Activated CD4-positive, CD25-positive, alpha-beta regulatory T cell treated with anti-CD3 and anti-CD28 coated beads, Interleukin-2, amount 50 U/mL, for 16 hours (primary cell): ENCODE measurements at places on chromosomes 7 and 10.

- DNase-seq, result no peak
These were observed 83.5 kb downstream of the FAS start for GRCh38 chr10:89074120-89074519.

DNA sequence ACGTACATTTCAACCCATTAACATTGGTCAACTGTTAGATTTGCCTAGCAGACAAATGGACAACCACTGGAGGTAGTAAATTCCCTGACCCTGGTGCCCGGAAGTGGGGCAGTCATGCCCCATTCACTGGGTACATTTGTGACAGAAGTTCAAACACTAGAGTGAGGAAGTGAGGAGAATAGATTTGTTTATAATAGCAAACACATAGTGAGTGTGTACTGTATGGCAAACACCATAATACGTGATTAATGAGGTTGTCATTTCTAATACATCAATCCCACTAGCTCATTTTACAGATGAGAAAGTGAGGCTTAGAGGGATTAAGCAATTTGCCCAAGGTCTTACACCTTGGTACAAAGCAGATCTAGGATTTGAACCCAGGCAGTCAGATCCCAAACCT, 181.9 kb upstream of the MKLN1 start:
- DNase-seq, result no peak

- no peak for DNase-seq
These were observed 35.9 kb upstream of the INHBA start for GRCh38 chr7:41738806-41739205.

GRCh38 chr10:61284222-61284890, 168.8 kb downstream of the TMEM26 start:
- no peak for DNase-seq

GRCh38 chr10:48574817-48575380, 30.0 kb downstream of the ARHGAP22 start:
- DNase-seq, result no peak

GRCh38 chr10:53990799-53991238, 810.2 kb downstream of the PCDH15 start:
- DNase-seq, result no peak
